ENCODE measurements at places on chromosomes 7 and 10.

GRCh38 chr7:46229409-46229808 is 308.3 kb upstream of the IGFBP3 start:
- DNase-seq, result no peak

DNA sequence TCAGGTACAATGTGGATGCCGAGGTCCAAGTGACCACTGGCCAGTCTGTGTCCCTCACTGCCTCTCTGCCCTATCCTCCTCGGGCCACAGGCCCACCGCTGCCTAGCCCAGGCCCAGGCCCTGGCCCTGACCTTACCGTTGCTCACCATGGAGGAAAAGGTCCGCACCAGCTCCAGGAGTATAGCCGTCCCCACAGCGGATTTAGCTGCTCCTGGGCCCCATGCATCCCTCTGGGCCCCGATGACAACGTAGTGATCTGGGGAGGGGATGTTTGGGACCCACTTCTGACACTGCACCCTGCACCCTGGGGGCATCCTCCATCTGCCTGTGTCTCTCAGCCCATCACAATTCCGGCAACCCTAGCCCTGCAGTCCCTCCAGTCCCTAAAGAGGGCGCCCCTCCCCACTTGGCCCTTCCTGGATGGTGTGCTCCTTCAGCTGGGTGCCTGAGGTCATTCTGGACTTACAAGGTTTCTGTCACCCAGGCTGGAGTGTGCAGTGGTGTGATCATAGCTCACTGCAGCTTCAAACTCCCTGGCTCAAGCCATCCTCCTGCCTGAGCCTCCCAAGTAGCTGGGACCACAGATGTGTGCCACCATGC is 12.1 kb downstream of the TFR2 start:
- no peak for DNase-seq

DNA sequence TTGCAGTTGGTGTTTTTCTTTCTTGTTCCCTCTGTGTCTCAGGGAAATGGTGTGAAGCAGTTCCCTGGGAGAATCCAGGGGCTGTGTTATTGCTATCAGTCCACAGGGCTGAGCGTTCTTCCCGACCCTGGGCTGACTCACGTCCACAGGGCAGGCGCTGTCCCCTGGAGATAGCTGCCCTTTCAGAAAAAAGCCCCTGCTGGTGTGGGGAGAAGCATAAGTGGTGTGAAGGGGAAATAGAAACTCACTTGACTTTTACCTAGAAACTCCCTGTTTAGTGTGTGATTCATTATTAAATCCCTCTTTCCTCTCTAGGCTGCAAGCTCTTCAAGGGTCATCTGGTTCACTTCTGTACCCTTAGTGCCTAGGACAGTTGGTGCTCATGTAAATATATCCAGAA is 63.3 kb upstream of the SMNDC1 start:
- no peak for DNase-seq

- peak; percentile 31 for DNase-seq
Observed at GRCh38 chr7:41834805-41835694, 132.2 kb upstream of the INHBA start.

- no peak for DNase-seq
Observed at GRCh38 chr10:14556285-14556956, 218.3 kb downstream of the FAM107B start.

- no peak for DNase-seq
Observed at GRCh38 chr7:22855049-22855392, 32.4 kb upstream of the TOMM7 start.

GRCh38 chr7:113796557-113796956 is 122.3 kb downstream of the PPP1R3A start:
- no peak for DNase-seq

Data from left hindlimb (tissue), 1 donor.